CD4-positive, alpha-beta T cell treated with Interferon alpha-2 for 1 hour (primary cell): ENCODE measurements at places on chromosomes 11 and 22.

GRCh38 chr11:75384438-75385080 lies 14.8 kb upstream of the RPS3 start:
- DNase-seq: peak; percentile 81

DNA sequence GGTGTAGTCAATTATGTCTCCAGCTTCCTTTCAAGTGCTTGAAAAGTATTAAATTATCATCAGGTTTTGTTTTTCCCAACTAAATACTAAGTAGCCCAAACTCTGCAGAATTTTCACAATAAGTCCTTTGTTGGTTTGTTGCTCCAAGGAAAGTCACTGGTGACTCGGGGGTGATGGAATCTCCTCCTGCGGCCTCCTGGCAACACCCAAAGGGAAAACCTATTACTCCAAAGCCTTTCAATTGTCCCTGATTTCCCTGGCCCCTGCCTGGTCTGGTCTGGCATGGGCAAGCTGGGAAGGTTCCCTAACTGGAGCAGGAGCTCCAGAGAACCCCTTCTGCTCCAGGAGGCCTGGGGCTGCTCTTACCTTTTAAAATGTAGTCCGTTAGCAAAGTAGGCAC lies 47.9 kb downstream of the FEZ1 start:
- no peak for DNase-seq

DNA sequence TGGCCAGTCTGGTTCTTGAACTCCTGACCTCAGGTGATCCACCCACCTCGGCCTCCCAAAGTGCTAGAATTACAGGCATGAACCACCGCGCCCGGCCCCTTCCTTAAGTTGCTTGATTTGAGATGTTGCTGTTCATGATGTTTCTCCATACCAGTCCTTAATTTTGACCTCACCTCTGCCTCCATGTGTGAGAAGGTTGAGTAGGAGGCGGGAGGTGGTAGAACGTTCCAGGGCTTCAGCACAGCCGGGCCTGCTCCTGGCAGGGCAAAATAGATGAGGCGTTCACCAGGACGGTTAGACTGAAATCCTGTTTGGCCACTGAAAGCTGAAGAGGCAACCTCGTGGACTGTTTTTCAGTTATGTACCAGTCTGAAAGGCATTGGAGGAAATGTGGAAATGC lies 48.3 kb upstream of the SYT13 start:
- no peak for DNase-seq

DNA sequence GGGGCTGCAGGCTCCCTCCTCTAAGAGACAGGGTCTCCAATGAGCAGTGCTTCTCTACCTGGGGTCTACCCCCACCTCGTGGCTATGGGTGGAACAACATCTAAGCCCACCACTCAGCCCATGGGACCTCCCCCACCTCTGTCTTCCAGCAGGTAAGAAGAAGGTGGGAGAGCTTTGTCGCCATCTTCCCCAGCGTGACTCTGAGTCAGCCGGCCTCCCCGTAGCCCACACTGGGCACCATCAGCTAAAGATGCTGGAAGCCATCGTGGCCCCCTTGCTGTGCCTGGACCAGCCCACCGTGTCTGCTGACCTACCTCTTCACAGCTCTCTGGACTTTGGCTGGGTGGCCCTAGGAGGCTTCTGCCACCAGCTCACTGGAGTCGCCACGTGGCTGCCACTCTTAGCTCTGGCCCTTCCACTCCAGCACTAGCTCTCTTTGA lies 944 bp downstream of the C11orf86 start:
- no peak for DNase-seq

GRCh38 chr11:118289401-118289800 lies 15.1 kb upstream of the CD3E start:
- DNase-seq: no peak

GRCh38 chr11:86292912-86293616 lies 9.0 kb upstream of the HIKESHI start:
- DNase-seq: peak; percentile 53

DNA sequence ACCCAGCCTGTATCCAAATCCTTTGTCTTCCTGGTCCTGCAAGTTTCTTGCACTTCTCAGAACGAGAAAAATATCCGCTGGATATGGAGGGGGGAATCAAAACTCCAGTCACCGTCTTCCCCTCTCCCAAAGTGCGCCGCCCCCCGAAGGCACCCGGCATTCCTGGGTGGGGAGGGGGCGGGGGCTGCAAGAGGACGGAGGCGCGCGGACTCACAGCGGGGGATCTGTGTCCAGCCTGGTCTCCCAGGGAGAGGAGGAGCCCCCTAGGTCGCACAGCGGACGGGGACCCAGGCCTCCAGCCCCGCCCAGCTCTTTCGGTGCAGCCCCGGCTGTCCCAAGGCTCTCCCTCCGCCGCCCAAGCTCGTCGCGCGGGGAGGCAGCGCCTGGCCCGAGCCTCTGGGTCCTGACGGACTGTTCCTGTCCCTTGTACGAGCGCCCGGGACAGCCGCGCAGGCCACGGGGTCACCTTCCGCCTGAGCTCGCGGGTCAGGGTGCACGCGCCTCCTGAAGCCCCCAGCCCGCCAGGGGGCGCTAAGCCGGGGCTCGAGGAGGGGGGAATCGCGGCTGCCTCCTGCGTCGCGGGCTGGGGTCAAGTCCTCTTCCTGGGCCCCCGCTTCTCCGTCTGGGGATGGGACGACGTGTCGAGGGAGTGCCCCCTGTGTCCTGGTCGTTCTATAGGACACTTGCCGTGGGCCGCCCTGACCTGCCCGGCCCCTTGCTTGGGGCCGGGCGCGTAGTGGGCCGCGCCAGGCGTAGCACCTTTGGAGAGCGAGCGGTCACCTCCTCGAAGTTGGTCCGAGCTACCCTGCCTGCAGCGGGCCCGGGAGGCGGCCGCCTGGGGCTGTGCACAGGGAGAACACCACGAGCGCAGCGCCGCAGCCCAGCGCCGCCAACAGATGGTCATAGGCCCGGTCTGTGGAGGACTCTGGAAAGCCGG lies 2.4 kb upstream of the WNT11 start:
- DNase-seq: peak; percentile 71

GRCh38 chr22:31244943-31245451 lies 32.9 kb downstream of the LIMK2 start:
- DNase-seq: no peak

DNA sequence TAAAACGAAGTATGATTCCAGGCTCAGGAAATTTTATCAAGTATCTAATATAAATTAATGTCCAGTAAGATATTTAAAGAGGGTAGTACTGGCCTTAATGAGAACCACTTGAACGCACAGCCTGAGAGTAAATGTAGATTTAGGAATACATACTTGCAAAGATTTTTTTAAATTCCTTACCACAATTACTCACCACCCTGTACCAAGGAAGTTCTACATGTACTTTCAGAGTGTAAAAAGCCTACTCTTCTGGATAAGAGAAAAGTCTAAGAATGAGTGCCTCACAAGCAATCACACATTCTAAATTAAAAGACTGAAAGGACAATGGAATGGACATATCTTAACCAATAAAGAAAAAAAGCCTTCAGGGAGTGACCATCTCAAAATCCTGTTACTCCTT lies 697.4 kb downstream of the DLG2 start:
- no peak for DNase-seq

- no peak for DNase-seq
These were observed 24.7 kb downstream of the TEF start for GRCh38 chr22:41406410-41406809.

DNA sequence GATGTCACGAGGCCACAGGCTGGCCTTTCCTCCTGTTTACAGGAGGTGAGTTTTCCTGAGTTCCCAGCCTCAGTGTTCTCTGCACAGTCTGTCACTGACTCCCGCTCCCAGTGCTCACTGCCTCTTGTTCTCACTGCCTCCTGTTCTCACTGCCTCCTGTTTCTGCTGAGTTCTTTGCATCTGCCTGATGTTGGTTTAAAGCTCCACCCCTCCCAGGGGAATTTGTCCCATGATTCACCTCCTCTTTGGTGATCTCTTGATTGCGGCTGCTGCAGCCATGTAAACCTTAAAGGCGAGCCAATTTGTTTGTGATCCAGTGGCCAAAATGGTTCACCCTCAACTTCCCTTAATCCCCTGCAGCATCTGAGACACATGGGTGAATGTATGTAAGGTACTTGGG lies 6.0 kb upstream of the TUBA8 start:
- no peak for DNase-seq

- DNase-seq: no peak
These were observed 35.6 kb upstream of the ADSL start for GRCh38 chr22:40310768-40311120.

- DNase-seq: no peak
These were observed 29.7 kb downstream of the FADS3 start for GRCh38 chr11:61861634-61862033.

DNA sequence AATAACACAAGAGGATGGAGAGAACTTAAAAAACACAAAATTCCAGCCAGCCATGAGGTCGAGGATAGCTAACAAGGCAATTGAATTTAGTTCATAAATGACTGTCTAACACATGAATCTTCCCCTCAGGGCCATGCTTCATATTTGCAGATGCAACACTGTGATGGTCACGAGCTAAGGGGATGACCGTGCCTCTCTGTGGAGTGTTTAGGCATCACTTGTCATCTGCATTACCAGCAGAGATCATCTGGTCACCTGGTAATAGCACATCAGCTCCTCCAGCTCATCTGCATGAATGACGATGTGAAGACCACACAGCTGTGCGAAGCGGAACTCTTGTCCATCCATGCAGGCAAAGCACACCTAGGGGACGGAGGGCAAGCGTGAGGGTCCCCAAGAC lies 20.9 kb upstream of the SLC25A1 start:
- DNase-seq: no peak

GRCh38 chr11:96329419-96329818 lies 13.6 kb downstream of the MAML2 start:
- no peak for DNase-seq

DNA sequence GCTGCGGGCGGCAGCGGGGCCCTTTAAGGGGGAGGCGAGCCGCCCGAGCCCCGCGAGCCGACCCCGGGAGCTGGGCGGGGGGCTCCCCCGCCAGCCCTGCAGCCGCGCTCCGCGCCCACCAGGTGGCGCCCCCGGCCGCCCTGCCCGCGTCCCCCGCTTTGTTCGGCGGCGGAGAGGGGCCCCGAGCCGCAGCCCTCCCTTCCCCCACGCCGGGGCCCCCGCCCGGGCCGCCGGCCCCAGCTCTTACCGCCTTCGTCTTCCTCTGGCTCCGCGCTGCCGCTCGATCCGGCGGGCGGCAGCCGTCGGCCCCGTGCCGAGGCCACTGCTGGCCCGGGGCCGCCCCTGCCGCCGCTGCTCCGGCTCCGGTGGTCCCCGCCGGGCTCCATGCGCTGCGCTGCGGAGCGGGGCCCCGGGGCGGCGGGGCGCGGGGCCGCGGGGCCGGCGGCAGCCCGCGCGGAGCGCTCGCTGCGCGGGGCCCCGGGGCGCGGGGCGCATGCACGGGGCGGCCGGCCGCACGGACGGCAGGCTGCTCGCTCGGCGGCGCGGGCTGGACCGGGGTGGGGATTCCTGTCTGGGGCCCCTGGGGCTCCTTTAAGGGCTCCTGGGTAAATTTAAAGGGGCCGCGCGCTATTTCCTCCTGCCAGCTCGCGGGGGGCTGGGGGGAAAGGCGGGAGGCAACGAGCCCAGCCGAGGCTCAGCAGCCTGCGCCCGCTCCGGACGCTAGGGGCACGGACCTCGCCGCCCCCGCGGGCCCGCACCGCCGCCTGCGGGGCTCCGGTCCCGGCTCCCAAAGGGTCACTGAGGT lies at the start of gene ZFTA:
ZFTA (minus strand) TSS at position 539 of the 805 bp plus-strand sequence; CDS start at position 386, 153 bp downstream.
- DNase-seq: peak; percentile 50

GRCh38 chr11:11157185-11157584 lies 195.9 kb downstream of the CSNK2A3 start:
- DNase-seq: peak; percentile 63

- no peak for DNase-seq
These were observed 99.6 kb upstream of the GRAMD1B start for GRCh38 chr11:123330471-123330870.

GRCh38 chr11:32348502-32348901 lies 86.8 kb downstream of the WT1 start:
- DNase-seq: no peak

- no peak for DNase-seq
These were observed 29.0 kb upstream of the DNAJB7 start for GRCh38 chr22:40890881-40891280.

DNA sequence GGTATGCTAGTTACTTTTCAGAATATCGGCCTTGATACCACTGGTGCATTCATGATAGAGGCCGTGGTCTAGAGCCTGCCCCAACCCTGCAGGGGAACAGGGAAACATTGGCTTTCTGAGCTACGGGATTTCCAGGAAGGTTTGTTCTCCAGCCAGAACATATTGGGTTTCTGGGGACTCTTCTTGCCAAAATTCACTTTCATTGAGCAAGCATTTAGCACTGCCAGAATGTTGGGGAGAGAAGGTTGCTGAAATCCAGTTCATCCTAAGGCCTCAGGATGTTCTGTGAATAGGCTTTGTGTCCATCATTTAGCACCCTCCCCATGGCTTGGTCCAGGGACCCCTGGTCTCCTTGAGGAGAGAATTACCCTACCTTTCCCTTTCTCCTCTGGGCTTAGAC lies 36.7 kb downstream of the DRG1 start:
- DNase-seq: no peak

GRCh38 chr11:62171261-62171723 lies 18.7 kb upstream of the SCGB1D1 start:
- DNase-seq: peak; percentile 65

GRCh38 chr11:6481924-6482275 lies 599 bp downstream of the TIMM10B start:
- no peak for DNase-seq

DNA sequence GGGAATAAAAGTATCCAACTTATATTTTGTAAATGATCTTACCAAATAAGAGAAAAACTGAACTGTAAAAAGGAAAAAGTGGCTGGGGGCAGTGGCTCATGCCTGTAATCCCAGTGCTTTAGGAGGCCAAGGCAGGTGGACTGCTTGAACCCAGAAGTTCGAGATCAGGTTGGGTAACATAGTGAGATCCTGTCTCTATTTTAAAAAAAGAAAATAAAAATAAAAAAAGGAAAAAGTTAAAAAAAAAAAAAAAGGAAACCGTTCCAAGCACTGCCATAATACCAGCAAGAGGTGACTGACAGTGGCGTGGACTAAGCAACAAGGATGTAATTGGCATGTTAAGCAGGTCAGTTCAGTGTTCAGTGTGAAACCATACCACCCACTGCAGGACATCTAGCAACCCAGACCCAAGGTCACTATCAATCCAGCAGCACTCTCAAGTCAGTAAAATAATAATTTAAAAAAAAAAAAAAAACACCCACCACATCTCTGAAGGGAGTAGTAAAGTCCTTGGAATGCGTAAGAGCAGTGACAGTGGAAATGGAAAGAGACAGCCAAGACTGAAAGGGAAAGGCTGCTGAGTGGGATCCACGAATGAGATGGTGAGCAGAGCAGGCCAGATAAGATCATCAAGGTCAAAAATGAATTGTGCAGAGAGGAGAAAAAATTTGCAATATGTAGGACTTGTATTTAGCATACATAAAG lies 43.6 kb downstream of the MAPK1 start:
- no peak for DNase-seq

DNA sequence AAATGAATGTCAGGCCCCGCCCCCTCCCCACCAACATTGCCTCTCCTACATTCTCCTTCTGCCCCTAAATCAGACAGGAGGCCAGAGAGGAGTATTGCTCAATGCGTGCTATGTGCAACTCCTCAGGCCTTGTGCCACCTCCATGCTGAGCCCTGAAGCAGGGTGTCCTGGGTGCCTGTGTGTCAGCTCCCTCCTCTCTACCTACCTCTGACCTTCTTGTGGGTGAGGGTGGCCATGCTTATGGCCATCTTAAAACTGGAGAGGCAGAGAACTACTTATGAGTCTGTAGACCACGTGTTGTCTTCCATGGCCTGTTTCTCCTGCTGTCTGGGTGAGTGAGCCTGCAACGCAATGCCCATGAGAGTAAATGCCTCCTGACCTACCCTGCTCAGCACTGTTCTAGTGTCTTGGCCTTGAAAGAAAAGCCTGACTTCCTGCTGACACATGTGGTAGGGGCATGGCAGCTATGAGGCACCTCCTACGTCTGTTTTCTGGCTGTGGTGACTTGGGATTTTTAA lies 10.5 kb downstream of the MCAM start:
- peak; percentile 35 for DNase-seq

GRCh38 chr11:117919341-117919740 lies 9.9 kb downstream of the TMPRSS13 start:
- DNase-seq: no peak
